ENCODE measurements at places on chromosomes 7 and 10.
A peak's percentile ranks its signal among the peaks of the same experiment; 100 is the strongest.

DNA sequence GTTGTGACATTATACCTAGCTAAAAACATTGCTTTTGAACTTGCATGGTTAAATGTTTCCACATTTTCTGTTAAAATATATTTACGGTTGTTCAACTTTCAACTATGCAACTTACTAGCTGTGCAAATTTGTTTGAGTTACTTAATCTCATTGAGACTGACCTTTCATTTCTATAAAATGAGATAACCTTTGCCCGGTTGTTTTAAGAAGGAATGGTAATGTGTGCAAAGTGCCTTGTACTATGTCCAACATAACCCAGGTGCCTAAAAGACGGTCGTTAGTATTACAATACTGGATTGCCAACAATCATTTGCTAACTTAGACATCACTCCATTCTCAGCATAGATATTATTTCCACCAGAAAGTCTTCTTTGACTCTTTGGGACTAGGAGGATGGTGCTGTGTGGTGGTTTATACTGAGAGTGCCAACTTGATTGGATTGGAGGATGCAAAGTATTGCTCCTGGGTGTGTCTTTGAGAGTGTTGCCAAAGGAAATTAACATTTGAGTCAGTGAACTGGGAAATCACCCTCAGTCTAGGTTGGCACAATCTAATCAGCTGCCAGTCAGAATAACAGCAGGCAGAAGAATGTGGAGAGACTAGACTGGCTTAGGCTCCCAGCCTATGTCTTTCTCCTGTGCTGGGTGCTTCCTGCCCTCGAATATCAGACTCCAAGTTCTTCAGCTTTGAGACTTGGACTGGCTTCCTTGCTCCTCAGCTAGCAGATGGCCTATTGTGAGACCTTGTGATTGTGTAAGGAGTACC is 85.2 kb upstream of the PDSS1 start:
- DNase-seq: no peak

DNA sequence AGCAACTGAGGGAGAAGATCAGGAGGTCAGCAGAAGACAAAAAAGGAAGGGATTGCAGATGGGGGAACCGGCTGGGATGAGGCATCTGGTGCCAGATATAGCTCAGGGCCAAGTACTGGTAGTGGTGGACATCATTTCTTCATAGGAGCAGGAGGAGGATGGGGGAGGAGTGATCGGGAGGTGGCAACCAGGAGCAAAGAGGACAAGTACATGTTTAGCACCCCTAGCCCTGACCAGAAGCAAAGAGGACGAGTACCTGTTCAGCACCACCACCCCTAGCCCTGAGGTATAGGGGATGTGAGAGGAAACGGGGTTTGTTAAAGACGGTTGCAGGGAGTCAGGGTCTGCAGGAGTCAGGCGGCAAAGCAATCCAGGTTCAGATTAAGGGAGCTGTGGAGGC is 84.5 kb upstream of the NPS start:
- DNase-seq: no peak

DNA sequence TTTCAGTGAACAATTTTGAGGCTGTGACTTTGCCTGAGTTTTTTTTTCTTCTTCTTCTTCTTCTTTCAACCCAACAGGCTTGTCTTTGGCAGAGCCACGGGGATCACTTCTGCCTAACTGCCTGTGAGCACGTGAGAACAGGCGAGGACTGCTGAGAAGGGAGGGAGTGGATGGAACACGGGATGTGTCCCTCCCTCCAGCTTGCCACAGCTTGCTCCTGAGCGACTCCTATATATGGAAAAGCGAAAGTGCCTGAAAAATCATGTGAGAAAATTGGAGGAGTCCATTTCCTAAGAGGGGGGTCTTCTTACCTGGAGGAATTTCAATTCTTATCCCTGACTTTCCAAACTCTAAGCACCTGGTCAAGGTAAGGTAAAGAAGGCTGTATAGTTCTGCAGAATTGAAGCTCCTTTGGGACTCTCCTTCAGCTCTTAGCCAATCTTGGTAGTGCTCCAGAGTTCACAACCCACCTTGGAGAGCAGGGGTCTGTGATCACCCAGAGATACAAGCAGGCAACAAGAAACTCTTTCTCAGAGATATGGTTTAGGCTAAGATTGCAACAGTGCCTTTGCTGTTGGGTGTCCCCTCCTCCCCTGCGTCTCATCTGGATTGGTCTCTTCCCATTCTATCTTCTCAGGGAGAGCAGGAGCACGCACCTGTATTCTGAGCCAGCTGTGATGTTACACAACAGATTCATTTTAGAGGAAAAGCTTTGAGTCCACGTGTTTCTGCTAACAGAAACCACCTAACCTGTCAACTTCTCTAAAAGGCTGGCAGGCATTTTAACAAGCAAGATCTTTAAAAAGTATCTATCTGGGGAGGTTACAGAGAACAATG is at the start of gene MAT1A:
MAT1A (minus strand) TSS at position 208 of the 837 bp plus-strand sequence. CDS start 235 bp downstream, outside the sequence.
- DNase-seq: no peak

DNA sequence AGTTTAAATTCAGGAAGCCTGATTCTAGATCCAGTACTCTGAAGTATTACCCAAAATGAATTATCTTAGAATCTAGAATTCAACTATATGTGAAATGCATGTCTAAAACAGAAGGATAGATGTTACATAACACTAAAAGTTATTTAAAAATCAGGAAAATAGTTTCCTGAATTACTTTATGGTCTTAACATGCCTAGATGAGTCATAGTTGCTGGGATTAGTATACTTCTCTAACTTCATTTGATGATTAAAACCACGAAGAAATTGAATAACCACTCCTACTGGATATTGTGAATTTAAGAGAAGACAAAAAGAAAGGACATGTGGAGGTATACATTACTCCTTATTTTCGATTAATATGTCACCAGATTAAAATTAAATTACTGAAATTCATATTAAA is 65.5 kb downstream of the ATAD1 start:
- no peak for DNase-seq

GRCh38 chr7:128099204-128099671 is 68.0 kb upstream of the LRRC4 start:
- DNase-seq: no peak

GRCh38 chr10:110368002-110368401 is 63.3 kb upstream of the SMNDC1 start:
- no peak for DNase-seq

- DNase-seq: no peak
Observed at GRCh38 chr7:72161534-72161933, 250.6 kb downstream of the CALN1 start.

DNA sequence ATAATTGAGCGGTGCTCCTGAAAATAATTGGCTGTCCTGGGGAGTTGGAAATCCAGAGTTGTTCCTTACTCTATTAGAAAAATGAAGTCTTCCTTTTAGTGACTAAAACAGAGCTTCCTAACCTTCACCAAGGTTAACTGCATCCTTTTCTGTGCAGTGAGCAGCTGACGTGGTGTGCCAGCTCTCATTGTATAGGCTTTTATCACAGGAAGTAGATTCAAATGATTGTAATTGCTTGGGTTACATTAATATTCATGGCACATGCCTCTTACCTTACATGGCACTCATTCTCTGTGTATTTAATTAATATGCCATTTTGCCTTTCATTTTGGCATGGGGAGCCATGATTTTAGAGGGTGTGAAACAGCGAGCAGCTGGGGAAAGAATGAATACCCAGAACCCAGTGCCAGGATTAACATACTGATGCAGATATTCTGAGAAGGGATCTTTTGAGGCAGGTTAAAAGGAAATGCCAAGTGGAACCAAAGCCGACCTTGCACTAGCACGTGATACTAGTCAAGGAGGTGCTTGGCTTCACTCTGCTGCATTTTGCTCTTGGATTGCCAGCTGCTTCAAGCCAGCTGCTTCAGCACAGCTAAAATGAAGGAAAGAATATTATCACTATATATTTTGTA is 115.3 kb downstream of the ST7 start:
- DNase-seq: no peak

DNA sequence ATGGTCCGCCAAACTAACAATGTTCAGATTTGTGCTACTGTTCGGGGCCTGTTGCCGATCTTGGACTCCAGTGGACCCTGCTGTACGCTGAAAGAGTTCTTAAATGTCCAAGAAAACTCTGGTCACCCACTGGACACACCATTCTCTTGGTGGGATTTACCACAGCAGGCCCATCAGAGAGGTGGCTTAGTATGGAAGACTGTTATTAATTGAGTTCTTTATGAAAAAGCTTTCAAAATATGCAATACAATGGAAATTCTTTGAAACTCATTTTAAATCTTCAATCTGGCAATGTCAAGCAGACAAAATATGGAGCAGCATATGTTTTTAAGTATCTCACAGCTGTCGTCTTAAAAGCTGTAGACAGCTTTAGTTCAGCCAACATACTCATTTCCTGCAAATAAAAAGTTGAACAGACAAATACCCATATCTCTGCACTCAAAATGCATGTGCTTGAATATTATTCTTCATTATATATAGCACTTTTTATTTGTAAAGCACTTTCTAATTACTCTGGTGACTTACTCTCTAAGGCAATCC is 37.4 kb upstream of the GRM8 start:
- no peak for DNase-seq

- no peak for DNase-seq
Observed at GRCh38 chr10:66678521-66678920, 247.3 kb upstream of the LRRTM3 start.

GRCh38 chr10:44822966-44823365 is 88.2 kb upstream of the TMEM72 start:
- DNase-seq: no peak

DNA sequence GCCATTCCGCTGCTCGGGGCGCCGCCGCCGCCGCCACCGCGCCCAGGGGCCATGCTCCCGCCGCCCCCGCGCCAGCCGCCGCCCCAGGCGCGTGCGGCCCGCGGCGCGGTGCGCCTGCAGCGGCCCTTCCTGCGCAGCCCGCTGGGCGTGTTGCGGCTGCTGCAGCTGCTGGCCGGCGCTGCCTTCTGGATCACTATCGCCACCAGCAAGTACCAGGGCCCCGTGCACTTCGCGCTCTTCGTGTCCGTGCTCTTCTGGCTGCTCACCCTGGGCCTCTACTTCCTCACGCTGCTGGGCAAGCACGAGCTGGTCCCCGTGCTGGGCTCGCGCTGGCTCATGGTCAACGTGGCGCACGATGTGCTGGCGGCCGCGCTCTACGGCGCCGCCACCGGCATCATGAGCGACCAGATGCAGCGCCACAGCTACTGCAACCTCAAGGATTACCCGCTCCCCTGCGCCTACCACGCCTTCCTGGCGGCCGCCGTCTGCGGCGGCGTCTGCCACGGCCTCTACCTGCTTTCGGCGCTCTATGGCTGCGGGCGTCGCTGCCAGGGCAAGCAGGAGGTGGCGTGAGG is 383 bp downstream of the MARVELD1 start:
- DNase-seq: peak; percentile 33

- no peak for DNase-seq
Observed at GRCh38 chr10:3357737-3358136, 185.2 kb upstream of the PITRM1 start.

DNA sequence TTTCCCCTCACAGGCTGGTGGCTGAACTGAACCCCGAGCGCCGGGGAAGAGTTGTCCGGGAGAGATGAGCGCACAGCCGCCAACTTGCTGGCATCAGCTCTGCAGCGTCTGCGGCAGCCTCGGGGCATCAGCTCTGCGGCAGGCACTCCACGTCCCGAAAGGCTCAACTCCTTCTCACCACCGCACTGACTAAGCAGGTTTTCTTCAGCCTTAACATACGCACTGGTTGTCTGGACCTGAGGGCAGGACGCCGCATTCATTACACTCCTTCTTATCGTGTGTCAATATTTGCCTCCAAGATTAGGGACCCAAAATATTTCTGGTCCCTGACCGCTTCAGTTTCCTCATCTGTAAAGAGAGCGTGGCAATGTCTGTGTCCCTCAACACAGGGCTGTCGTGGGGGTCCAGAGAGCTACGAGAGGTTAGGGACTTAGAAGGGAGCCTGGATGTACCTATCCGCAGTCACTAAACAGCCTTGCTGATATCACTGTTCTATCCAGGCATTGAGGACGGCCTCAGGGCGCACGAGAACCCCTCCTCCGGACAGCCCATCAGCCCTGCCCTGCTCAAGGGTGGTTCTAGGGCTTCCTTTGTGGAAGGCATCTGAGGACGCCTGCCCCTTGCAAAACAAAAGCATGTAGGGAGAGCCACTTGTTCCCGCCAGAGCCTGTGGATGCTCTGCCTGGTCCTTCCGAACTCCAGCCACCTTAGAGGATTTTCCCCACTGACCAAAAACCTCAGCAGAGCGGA is 42.8 kb upstream of the FIGNL1 start:
- DNase-seq: no peak

- DNase-seq: no peak
Observed at GRCh38 chr10:71250842-71251241, 38.5 kb downstream of the UNC5B start.

DNA sequence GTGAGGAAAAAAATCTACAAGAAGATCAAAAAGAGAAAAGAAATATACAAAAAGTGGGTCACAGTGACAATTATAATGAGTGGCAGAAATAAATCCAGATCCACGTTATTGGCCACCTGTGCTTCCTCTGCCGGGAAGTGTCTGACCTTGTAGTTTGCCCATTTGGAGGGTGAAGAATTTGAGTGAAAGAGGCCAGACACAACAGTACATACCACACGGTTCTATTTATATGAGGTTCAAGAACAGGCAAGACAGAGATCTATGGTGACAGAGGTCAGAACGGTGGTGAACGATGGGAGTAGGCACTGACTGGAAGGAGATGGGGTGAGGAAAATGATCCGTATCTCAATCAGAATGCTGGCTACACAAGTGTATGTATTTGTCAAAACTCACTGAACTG is 17.1 kb downstream of the PARP12 start:
- no peak for DNase-seq

DNA sequence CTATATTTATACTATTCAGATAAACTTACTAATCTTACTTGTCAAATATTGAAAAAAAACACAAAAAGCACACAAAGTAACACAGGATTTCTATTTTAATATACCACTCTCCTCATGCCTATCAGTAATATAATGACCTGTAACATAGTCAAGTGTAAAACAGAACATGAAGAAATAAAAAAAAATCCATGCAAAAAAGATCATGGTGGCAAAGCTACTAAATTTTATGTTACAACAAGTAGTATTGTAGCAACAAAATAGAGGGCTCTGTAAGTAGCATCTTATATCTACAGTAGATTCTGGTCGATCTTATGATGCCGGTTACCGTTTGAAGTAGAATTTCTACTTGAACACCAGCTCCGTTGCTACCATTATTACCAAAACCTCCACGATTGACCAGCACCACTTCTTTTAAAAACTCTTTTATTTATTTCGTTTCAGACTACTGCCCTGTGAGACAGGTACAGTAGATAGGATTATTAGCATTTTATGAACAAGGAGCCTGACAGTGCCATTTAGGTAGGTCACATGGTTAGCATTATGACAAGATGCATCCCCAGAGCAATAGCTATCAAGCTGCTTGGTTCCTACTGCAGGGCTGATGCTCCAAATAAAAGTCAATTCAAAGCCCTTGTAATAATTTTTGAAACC is 2.1 kb downstream of the CPED1 start:
- DNase-seq: no peak

DNA sequence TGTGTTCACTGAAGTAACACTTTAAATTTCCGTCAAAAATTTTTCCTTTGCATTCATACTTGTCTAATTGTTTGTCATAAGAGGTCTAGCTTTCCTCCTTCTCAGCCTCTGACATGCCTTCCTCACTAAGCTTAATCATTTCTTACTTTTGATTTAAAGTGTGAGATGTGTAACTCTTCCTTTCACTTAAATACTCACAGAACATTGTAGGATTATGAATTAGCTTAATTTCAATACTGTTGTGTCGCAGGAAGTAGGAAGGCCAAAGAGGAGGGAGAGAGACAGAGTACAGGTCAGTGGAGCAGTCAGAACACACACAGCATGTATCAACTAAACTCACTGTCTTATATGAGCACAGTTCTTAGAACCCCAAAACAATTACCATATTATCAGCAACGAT is 99.0 kb downstream of the SRPK2 start:
- DNase-seq: no peak

- DNase-seq: no peak
Observed at GRCh38 chr10:79234391-79235315, 112.6 kb upstream of the PPIF start.

Measured in natural killer cell (primary cell).